Skeletal muscle cell (primary cell): ENCODE measurements at places on chromosomes 11 and 22.

DNA sequence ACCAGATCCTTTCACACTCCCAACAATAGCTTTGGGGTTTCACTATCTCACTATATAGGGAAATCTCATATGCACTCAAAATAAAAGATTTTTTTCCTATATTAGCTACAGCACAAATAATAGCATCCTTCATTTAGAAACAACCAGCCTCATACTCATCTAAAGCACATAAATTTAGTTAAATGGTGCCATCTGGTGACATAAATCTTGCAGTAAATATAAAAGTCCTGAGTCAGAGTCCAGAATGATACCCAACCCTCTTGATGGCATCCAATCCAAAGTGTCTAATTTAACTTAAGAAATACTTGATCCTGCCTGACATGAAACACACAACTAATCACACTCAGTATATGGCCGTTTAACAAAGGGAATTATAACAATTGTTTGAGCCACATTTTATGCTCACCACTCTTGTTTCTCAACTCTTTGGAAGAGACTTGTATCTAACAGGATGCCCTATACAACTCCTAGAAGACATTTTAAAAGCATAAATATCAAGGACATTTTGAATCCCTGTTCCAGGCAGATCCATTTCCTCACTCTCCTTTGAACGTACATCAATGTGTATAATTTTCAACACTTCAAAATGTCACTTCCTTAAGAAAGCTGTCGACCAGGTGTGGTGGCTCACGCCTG, 36.2 kb downstream of the DLG2 start:
- peak; percentile 5 for DNase-seq

DNA sequence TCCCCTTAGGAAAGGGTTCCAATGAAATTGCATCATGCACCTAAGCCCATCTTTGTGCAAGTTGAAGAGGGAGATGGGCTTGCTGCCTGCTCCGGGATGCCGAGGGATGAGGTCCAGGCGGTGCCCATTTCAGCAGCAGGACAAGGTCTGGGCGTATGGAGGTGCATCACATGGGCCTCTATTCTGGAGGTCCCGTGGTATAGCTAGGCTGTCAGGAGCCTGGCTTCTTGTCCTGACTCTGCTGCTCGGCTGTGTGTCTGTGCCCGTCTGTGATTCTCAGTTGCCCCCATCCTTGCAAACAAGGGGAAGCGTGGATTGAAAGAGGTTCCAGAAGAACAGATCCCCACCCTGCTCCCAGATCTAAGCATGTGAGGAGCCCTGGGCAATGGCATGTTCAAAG, 130.0 kb downstream of the OSBP2 start:
- no peak for DNase-seq

GRCh38 chr11:32792111-32792947, 2.1 kb downstream of the CCDC73 start:
- DNase-seq = no peak

DNA sequence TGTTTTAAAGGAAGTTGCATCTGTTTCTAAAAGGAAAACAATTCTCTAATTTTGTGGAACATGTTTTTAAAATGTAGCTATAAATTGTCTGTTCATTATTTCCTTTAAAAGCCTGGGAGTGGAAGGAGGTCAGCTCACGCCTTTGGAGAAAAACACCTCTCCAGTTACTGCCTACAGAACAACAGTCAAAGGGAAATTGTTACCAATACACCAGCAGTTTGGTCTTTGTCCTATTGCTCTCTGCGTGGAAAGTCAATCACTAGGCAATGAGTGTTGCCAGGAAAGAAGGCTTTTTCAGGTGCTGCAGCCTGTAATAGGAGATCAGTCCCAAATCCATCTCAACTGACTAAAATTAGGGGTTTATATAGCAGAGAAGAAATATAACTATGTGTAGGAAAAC, 22.2 kb downstream of the SVIP start:
- DNase-seq = no peak

- DNase-seq = peak; percentile 68
Observed at GRCh38 chr11:1309498-1310317, at the start of gene TOLLIP. TSS of gene TOLLIP (minus strand) at chr11:1309632. CDS start at chr11:1309498, 134 bp downstream.

GRCh38 chr11:116330439-116331185, 442.2 kb downstream of the BUD13 start:
- DNase-seq = no peak

DNA sequence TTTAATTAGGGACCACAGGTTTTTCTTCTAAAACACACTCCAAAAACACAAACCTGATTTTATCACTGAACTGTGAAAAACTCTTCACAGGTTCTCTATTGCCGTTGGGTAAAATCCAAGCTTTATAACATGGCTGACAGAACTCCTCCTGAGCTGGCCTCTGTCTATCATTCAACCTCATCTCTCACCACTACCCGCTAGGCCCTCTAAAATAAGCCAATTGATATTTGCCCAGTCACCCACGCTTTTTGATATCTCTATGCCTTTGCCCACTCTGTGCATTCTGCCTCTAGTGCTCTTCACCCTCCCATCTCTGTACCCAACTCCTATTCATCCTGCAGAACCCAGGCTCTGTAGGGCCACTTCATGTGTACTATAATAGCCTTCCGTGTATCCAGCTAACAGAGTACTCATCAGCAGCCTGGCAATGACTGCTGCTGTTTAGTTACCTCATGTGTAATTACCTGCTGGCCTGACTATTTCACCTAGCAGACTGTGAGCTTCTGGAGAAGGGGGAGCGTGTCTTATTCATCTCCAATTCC, 1.1 kb upstream of the CNGA4 start:
- no peak for DNase-seq

- DNase-seq = no peak
Observed at GRCh38 chr11:556662-557256, 3.8 kb downstream of the LMNTD2 start.

GRCh38 chr11:73355109-73355508, 21.1 kb upstream of the RELT start:
- no peak for DNase-seq

DNA sequence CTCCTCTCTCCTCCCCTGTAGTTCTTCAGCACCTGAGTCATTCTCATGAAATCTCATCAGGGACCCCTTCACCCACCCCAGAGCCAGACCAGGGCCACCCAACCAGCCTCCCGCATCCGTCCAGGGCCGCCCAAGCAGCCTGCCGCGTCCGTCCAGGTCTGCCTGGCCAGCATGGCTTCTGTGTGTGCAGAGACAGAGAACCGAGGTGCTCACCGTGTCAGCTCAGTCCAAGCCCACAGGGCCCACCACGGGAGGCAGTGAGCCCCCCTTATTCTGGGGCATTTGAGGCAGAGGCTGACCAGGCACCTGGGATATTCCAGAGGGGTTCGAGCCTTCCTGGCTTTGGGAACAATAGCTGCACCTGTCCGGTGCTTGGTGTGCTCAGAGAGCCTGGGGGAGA, 1117.3 kb downstream of the BRD1 start:
- no peak for DNase-seq

GRCh38 chr11:134228625-134229024, 4.2 kb downstream of the VPS26B start:
- peak; percentile 10 for DNase-seq

- no peak for DNase-seq
Observed at GRCh38 chr11:91717169-91717568, 507.4 kb upstream of the FAT3 start.

- no peak for DNase-seq
Observed at GRCh38 chr11:8812438-8812837, 98.6 kb upstream of the AKIP1 start.

DNA sequence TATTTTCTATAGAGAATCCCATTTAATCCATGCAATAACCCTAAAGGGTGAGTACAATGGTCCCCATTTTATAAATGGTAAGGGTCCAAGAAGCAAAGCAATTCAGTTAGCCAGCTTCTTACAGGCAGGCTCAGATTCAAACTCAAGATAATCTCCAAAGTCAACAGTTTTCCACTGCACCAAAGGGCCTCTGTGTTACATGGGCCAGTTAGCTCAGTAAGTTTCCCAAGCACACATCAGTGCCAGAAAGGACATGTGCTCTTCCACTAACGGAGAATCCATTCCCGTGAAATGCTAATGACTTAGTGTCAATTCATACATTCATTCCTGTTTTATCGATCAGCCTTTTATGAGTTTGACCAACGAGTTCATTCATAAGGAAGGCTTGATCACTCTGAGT, 11.0 kb downstream of the SLC43A1 start:
- DNase-seq = no peak
